CD8-positive, alpha-beta memory T cell (primary cell): ENCODE measurements at places on chromosomes 7 and 10. TPM values are rescaled to one million over a fixed set of nuclear protein-coding genes. Genes with fewer than 3 reads are reported as not detected.

GRM8 gene
- total RNA-seq = not detected

FRMD4A gene
- total RNA-seq = 2.1 TPM

FKBP6 gene
- not detected for total RNA-seq

DMBT1 gene
- not detected for total RNA-seq
